Daoy (cell line): ENCODE measurements at places on chromosomes 1 and 21.

DNA sequence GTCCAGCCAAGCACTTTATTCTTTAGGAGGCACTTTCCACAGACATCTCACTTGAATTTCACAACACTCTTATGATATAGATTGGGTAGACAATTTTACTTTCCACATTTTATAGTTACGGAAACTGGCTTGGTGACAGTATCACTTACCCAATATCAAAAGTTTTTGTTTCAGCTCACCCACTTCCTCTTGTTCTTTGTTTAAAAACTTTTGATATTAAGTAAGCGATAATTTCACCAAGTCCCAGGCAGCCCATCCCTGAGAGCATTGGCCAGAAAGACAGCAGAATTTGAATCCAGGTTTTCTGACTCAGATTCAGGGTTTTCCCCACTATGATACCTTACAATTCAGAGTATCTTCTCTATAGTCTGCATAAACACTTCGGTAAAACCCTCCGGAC is 60.0 kb downstream of the LRIG2 start:
- DNase-seq, result no peak

GRCh38 chr1:197399755-197400521 is 131.9 kb downstream of the CRB1 start:
- peak; percentile 40 for DNase-seq

DNA sequence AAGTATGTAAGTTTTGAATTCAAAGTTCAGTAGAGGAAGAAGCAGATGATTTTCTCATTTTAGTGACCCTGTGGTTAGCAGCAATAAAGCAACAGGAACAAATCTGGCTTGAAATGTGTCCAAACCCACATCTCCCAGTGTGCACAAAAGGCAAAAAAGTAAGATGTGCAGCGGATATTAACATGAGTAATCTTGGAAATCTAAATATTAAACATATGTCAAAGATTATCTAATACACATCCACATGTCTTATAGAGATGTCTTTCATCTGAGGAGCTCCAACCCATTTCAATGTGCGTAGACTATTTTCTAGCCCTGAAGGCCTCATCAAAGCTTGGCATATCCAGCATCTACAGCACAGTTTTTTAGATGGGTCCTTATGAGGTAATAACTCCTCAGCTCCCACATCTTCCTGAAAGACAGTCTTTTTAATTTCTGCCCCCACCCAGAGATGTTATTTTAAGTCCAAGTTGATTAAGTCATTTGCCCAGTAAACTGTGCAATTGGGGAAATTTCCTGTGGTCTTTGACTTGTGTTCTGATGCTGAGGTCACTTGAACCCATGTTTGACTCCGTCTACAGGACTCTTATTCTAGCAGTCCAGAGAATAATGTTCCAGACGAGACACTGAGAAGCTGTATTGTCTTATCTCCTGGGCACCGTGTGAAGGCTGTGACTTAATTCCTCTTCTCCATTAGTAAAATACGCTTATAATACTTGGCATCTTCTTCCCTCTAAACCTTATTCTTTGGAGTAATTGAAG is 73.7 kb downstream of the LMO4 start:
- peak; percentile 26 for DNase-seq

DNA sequence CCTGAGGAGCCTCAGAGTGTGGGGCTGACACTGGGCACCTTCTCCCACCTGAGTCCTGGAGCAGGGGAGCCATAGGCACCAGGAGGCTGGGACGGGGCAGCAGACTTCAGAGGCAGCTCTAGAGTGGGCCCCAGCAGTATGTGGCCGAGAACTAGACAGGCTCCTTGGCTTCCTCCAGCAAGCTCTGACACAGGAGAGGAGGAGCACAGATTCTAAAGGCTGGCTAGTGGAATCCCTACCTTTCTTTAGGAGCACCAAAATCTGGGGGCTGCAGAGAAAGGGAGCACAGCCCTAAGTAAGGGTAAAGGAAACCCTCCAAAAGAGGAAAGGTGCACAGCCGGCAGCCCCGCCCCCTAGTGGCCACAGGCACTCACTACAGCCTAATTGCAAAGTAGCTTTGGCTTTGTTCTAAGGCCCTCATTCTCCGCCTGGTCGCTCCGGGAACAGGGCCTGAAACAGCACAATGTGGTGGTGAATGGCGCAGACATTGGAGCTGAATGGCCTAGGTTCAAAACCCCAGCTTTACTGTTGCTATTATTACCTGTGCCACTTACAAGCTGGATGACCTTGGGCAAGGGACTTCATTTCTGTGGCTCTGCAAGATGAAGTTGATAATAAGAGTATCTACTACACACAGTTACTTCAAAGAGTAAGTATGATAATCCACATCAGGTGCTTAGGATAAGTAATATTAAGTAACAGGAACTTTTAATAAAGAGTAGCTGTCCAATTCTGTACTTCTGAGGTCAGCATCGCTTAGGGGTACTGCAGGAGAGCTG is 8.8 kb upstream of the GUCA2A start:
- peak; percentile 64 for DNase-seq

DNA sequence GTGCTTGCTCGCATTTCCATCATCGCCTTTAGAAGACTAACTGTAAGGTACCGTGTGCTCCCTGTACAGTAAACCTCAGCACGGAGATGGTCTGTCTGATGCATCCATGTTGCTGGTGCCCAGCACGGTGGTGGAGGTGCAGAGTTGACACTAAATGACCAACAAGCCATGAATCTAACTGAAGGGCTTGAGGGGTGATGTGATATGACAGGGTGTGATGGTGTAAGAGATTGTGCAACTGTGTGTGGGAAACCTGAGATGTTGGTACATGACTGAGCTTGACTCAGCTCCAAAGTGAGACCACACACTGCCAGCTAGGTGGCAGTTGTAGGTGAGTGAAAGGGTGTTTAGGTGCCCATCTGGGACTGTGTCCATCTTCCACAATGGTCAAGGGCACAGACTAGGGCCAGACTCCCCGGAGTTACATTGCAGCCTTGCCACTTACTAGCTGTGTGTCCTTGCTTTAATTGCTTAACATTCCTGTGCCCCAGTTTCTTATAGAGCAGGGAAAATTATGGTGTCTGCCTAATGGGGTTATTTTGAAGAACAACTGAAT is 21.4 kb downstream of the SLC2A1 start:
- peak; percentile 91 for DNase-seq

DNA sequence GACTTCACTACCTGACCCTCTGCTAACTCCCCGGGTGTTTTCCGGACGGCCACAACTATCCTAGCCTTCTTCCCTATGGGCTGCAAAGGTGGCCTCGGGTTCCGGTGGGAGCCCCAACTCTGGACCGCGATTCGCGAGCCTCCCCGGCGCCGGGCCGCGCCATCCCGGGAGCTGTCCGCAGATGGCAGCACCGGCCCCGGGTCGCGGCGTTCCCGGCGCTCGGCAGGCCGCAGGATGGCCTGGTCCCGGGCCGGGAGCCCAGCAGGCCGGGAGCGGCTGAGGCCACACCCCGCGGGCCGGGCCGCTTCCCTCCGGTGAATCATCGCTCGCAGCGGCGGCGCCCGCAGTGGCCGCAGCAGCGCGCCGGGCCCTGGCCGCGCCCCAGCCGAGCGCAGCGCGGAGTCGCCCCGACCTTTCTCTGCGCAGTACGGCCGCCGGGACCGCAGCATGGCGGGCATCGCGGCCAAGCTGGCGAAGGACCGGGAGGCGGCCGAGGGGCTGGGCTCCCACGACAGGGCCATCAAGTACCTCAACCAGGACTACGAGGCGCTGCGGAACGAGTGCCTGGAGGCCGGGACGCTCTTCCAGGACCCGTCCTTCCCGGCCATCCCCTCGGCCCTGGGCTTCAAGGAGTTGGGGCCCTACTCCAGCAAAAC is at the start of gene CAPN2:
Gene CAPN2, plus strand, starts transcription at position 346 of the 656 bp plus-strand sequence. Its CDS starts 102 bp downstream, at position 448.
- DNase-seq, result peak; percentile 93

DNA sequence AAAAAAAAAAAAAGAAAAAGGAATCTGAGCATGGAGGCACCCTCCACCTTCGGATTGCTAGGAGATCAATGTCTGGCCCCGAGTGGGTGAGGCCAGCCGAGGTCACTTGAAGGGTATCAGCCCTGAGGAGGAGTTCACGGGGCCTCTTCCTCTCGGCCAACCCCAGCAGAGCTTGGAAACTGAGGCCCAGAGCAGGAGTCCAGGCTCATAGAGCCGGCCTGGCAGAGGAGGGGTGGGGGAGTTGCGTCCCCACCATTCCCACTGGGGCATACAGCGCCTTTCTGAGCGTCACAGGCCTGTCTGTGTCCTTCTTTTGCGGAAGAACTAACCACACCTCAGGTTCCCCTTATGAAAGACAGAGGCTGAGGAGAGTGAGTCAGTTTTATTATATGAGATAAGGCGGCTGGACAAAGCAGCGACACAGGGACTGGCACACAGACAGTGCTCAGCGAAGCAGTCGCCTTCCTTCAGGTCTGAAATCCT is 17.1 kb upstream of the EPHA2 start:
- peak; percentile 87 for DNase-seq

- DNase-seq, result no peak
Measured at GRCh38 chr1:211885747-211886522, 55.4 kb upstream of the LPGAT1 start.

- no peak for DNase-seq
Measured at GRCh38 chr1:199163670-199164069, 524.8 kb downstream of the PTPRC start.

DNA sequence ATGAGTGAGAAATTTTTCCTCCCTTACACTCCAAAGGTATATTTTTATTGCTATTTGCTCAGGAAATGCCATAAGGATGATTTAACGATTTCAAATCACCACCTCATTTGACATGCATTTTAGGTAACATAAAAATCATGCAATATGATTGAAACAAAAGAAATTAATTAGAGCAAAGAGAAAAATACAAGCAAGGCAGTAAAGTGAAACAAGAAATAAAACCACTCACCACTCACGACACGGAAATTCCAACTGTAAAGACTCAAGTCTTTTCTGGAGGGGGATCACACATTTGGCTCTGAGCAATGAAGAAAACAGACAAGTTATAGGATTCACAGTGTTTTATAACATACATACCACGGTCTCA is 86.8 kb upstream of the ARHGAP29 start:
- DNase-seq, result peak; percentile 62

GRCh38 chr1:21268281-21269239 is 21.7 kb downstream of the ECE1 start:
- DNase-seq, result no peak

DNA sequence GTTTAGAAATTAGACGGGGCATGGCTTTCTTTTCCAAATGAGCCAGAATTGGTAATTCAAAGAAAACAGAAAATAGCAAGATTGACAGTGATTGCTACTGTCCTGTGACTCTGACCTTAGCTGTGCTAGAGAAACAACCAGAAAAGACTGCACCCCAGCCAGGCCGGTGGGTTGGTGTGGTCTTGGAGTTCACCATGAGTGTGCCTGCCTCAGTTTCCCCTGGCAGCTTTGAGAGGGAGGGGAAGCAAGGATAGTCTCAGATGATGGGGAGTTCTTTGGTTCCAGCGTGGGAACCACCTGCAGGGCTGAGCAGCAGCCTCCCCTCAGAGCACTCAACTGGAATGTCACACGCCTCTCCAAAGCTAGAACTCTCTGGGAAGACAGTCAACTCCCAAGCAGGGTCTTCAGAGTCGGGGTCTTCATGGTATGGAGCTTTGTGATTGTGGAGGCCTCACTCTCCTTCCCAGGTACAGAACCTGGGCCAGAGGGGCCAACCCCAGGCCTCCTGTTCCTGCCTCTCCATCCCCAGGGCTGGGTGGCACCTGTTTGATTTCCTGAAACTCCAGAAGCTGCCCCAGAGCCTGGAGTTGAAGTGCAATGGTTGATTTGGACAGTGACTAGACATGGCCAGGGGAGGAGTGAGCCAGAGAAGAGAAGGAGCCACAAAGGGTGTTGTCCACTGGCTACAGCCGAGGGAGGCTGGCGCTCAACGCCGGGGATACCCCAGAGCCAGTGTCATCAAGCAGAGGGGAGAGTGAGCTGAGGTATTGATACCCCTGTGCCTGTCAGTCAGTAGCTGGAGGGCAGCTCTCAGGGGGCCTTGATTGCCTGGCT is 35.7 kb downstream of the SIM2 start:
- DNase-seq, result no peak

DNA sequence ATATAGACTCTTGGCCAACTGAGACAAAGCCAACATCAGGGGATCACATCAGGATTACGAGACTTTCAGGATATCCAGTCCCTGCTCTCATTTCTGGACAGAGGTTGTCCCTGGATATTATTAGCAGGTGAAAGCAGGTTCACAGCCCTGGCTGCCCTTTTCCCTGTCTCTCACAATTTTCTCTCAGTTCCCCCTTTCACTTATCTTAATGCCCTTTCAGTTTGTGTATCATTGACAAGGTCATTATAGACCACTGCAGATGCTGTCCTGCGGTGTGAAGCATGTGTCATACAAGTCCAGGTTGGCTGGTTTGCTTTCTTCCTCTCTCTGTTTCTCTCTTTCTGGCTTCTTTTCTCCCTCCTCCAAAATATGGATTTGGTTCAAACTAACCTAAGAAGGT is 2.1 kb upstream of the KLHDC9 start:
- DNase-seq, result no peak

DNA sequence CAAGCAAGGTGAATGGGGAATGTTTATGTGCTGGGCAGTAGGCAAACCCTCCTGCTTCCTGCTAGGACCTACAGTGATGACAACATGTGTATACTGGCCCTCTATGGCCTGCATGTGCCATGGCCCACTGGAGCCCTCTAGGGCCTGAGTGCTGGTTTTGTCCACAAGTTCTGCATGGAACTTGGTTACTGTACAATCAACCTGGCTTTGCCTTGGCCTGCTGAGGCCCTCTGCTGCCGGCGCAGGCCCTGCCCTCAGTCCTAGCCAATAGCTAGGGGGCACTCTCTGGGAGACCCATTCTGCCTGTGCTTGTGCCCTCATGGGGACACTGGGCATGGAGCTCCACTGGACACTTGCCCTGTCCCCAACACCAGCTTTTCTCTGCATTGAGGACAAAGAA is 138.6 kb upstream of the NGF start:
- peak; percentile 40 for DNase-seq

DNA sequence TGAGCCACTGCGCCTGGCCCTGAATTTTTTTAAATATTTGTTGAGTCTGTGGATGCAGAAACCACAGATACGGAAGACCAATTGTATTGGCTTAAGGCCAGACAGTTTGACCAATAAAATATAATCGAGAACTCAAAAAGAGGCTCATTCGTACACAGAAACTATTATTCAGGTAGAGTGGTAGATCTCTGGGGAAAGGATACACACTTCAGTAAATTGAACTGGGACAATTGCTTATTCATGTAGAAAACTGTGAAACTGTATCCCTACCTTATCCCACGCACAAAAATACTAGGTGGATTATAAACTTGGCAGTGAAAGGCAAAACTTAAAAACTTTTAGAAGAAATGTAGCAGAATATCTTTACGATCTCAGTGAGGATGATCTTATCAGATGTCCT is 25.0 kb upstream of the SHE start:
- no peak for DNase-seq

- DNase-seq, result peak; percentile 31
Measured at GRCh38 chr1:62437273-62437940, 558 bp downstream of the USP1 start.
